ENCODE measurements at places on chromosomes 4 and X.

DNA sequence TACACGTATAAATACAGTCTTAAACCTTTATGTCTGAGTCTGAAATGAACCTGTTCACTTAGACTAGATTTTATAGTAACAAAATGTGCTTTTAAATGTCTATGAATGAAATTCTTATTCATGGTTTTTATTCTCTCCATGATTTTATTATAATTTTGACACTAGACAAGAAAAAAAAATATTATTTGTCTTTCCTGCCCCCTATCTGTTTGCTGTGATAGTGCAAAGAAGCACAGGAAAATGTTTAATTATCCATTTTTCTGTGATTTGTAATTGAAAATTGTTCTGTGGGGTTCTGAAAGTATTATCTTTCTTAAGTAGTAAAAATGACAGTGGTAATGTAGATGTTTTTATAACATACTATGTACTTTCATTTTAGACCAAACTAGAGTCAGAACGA lies 52.0 kb downstream of the INTS6L start:
- no peak for DNase-seq

DNA sequence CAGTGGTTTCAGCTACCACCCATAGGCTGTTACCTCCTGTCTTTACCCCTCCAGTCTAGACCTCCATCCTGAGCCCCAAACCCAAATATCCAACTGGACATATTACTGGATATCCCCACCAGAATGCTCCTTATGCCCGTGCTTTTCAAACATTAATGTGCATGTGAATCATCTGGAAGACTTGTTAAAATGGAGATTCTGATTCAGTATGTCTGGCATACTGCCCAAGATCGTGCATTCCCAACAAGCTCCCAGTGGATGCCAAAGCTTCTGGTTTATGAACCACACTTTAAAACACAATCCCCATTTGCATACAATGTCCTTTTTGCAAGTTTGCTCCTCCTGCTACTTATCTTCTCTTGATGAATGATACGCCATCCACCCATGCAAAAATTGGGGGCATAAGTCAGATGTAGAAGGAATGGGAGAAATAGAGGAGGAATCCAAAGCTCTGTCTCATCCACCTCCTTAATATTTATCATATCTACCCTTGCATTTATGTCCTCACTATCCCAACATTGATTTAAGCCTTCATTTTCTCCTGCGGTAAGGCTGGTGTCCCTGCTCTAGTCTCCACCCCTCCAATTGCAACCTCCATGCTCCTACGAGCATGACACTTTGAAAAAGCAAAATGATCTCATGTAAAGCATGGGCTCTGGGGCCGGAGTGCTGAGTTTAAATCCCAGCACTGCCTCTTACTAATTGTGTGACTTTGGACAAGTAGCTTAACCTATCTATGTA lies 7.4 kb upstream of the PGRMC1 start:
- DNase-seq = no peak

DNA sequence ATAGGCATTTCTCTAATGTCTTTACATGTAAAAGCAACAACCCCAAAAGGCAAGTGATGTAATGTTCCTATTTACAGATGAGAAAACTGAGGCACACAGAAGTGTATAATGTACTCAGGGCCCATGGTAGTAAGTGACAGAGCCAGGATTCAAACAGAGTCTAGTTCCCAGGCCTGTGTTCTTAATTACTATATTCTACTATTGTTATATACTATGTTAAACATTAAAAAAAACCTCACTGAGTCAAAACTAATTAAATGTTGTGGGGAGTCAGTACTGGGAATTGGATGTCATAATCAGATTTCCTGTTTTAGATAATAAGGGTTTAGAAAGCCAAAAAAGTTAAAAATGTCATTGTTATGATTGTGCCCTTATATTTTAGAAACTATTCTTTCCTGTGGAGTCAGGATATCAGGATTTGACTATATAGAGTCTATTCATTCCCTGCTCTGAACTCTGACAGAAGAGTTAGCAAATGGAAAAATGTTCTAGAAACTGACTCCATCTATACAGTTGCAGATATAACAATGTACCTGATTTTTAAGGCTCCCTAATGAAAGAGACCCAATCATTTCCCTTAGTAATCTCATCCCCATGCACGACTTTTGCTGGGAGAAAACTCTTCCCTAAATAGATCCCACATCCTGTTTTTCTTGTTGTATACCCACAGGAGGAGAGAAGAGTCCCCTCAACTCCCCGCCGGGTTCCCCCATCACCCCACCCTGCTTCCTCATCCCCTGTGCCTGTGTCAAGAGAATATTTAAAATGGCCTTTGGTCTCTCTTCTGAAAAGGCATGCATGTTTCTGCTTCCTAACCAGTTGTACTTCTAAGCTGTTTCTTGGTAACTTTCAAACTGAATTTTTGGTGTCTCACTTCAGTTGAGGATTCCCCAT lies 69.7 kb downstream of the REELD1 start:
- no peak for DNase-seq

- DNase-seq = no peak
Observed at GRCh38 chr4:24537025-24537424, 47.3 kb downstream of the DHX15 start.

- DNase-seq = no peak
Observed at GRCh38 chrX:119374736-119375135, 24.4 kb upstream of the SLC25A43 start.

- DNase-seq = no peak
Observed at GRCh38 chr4:166733686-166734085, 500.6 kb downstream of the SPOCK3 start.

DNA sequence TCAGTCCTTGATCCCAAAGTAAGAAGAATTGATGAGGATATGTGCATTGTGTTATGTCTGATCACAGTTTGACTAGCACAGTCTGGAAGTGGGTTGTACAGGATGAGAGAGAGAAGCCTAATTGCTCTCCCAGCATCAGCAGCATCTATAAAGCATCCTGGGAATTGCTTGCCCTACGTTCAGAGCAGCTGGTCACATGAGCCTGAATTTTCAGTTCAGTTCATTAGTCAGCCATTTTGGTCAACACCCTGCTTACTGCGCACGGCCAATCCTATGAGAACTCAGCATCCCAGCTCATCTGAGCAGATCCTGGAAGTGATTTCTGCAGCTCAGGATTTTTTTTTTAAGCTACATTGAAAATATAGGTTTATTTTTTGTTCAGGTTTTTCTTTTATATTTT lies at the start of gene RUFY3:
RUFY3 (plus strand) TSS at position 218 of the 400 bp plus-strand sequence. CDS start 610 bp downstream, outside the sequence.
- DNase-seq = no peak

DNA sequence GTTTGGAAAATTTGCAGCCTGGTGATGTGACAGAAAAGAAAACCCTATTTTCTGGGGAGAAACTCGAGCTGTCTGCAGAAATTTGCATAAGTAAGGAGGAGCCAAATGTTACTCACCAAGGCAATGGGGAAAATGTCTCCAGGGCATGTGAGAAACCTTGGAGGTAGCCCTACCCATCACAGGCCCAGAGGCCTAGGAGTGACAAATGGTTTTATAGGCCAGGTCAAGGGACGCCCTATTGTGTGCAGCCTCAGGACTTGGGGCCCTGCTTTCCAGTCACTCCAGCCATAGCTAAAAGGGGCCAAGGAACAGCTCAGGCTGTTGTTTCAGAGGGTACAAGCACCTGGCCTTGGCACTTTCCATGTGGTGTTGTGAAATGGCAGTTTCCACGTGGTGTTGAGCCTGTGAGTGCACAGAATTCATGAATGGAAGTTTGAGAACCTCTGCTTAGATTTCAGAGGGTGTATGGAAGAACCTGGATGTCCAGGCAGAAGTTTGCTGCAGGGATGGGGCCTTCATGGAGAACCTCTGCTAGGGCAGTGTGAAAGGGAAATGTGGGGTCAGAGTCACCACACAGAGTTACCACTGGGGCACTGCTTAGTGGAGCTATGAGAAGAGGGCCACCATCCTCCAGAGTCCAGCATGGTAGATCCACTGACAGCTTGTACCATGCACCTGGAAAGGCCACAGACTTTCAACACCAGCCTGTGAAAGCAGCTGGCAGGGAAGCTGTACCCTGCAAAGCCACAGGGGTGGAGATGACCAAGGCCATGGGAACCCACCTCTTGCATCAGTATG lies 637.6 kb upstream of the EPHA5 start:
- DNase-seq = no peak

DNA sequence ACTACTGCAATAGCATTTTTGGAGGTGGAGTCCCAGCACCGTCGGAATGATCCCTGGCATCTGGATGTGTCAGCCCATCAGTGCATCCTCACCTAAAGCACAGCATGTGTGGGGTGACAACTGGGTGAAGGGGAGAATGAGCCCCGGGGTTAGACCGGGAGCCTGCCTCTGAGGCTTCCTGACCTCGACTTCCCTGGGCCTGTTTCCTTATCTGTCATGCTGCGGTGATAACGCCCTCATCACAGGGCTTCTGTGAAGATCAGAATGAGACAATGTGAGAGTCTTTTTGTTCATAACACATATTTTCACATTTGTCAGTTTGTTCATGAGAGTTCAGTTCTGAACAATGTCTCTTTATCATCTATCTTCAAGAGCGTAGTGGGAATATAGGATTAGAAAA lies 31.1 kb upstream of the PDLIM3 start:
- peak; percentile 33 for DNase-seq

GRCh38 chrX:118655561-118656246 lies 71.7 kb upstream of the IL13RA1 start:
- no peak for DNase-seq

DNA sequence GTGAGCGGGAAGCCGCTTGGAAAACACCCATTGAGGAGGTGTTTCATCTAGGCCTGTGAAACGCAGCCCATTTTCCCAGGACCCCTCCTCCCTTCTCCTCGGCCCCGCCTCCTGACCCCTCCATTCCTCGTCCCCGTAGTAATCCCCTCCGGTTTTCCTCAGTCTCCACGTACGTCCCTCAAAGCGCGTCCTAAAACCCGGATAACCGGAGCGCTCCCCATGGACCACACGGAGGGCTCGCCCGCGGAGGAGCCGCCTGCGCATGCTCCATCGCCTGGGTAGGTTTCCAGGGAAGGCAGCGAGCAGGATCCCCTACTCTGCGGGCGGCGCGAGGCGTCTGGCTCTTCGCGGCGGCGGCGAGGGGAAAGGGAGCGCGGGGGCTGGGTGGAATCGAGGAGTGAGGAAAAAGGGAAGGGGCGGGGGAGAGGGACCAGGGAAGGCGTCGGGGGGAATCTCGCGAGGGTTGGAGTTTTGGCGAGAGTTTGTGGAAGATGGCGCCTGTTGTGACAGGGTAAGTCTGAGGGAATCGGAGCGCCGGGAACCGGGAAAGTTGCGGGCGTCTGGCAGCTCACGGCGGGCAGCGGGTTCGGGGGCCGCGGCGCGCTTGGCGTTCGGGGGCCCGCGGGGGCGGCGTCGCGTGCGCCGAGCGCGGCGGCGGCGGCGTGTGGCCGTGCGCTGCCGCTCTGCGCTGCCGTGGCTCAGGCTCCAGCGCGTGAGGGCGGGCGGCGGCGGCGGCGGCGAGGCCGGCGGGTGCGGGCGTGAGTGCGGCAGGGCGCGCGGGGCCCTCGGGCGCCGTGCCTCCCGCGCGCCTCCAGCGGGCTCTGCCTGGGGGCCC lies at the start of gene RBPJ:
RBPJ (plus strand) TSS at position 477 of the 835 bp plus-strand sequence; CDS start at position 492, 15 bp downstream.
- DNase-seq = peak; percentile 90

- DNase-seq = no peak
Observed at GRCh38 chr4:181479141-181479540, 764.1 kb upstream of the TENM3 start.

DNA sequence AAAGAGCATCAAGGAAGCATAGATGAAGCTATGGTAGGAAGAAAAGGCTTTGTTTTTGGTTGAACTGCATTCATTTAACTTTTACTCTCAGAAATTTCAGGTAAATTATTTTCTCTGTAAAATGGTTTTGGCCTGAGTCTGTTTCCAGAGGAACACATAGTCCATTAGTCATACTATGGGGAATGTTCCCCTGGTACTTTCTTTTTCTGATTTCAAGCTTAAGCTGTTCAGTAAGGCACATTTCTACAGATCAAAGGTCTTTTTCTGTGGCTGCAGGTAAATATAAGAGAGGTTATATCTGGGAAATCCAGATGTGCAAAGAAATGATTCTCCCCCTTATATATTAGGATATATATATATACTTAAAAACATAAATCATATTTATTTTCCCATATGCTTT lies 1744.4 kb upstream of the ADGRL3 start:
- DNase-seq = no peak

DNA sequence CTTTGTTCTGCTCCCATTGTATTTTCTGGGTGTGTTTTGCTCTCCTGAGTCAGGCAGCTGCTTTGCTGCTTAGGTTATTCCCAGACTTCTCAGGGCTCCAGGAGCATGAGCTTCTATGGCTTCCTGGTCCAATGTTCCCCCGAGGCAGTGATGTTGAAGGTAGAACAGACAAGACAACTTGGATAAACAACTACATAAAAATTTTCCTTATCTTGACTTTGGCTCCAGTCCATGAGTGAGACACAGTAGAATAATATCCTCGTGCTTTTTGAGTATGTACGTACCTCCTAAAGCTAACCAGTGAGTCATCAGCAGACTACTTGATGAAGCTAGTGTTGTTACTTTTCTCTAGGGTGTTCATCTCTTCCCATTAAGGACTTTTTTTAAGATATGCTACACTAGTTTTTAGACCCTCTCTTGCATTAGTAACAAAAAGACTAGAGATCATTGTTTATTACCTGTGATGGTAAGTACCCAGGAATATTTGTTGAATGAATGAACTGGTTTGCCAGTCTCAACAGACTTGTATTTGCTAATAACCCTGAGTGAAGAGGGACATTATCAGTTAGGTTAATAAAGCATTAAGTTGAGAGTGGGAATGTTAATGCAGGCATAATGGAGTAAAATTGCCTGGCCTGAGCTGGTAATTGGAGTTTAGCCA lies 131.9 kb downstream of the FHIP1A start:
- DNase-seq = no peak

DNA sequence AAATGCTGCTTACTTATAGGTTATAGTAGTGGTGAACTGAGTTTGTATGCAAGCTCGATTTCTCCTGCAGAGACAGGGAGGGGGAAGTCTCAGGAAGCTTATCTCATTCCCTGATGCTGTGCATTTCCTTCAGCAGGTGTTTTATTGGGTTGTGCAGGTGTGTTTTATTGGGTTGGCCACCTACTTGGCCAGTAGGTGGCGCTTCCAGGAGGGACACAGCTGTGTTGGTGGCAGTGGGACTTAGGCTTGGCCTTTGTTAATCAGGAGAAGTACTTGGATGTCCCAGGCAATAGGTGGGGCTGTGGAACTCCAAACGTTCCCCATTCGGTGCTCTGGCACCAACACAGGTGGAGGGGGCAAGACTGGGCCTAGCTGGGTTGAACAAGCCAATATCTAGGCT lies 196.0 kb upstream of the DCAF8L1 start:
- DNase-seq = no peak

DNA sequence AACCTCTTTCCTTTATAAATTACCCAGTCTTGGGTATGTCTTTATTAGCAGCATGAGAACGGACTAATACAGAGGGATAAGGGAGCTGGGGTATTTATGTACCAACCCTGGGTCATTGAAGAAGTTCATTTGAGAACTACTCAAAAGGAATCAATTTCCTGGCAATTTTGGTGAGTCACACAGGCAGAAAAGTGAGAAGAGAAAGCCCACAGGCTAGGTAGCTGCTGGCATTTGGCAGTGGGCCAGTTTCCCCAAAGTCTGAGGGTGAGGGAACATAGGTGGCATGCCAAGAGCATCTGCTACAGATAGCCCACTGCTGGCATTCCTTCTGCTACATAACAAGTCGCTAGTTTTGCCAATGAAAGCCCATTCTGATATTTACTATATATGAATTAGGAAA lies 411.2 kb downstream of the MID1IP1 start:
- peak; percentile 50 for DNase-seq

GRCh38 chr4:159308566-159309340 lies 205.9 kb downstream of the RAPGEF2 start:
- DNase-seq = no peak
